ENCODE measurements at places on chromosomes 7 and 10. TPM values are rescaled to one million over a fixed set of nuclear protein-coding genes. Genes with fewer than 3 reads are reported as not detected.
A peak's percentile ranks its signal among the peaks of the same experiment; 100 is the strongest.

Gene CTAGE4
- total RNA-seq, result 0.07 TPM

GRCh38 chr10:4312051-4312835 is 513.8 kb upstream of the AKR1E2 start:
- DNase-seq, result no peak

DNA sequence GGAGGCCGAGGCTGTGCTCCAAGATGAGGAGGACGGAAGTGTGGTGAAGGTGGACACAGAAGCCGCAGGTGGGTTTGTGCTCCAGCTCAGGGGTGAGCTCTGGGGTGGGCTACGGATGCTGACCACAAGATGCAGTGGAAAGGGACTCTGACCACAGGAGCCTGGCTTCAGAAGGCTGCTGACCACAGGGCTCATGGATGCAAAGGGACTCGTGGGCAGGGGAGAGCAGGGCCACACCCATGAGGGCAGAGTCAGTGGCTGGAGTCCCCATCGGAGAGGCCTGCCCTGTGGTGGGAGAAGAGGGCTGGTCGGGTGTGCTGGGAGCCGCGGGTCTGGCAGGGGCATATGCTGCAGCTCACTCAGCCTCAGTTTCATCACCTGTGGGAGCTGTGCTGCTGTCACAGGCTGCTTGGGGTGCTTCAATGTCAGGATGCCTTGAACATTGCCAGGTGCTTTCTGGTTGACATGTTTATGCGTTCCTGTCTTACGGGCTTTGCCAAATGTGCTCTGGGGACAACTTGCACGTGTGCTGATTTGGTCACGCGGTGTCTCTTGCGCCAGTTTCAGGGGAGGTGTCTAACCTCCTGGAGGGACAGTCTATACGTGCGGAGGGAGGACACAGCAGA is 13.7 kb downstream of the SCART1 start:
- no peak for DNase-seq

Gene SNCG
- total RNA-seq, result 43.1 TPM

DNA sequence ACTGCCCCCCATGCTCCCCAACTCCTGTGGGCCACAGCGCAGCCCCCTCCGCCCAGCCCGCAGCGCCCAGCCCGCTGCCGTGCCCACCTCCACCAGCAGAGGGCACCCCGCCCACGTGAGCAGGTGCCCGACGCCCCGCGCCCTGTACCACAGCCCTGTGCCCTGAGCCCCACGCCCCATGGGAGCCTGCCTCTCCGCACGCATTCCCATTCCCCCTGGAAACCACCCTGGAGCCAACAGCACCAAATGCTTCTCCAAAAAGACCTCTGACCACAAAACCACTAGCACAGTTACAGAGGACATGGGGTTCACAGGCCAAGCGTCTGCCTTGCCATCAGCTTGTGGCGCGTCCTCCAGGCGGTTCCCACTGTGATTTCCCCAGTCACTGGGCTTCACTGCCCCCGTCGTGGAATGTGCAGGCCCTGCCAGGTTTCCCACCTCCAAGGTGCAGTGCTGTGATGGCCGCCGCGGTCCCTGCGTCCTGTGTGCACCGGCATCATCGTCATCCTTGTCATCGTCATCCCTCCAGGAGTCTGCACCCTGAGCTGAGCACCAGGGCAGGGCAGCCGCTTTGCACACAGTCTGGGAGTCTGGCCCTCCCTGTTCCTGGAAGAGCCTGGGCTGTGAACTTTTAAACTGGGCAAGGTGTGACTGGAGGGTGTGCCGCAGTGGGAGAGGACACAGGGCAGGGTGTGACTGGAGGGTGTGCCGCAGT is 61.7 kb downstream of the PWWP2B start:
- no peak for DNase-seq

- DNase-seq, result no peak
Observed at GRCh38 chr7:137977173-137977572, 24.7 kb downstream of the CREB3L2 start.

- no peak for DNase-seq
Observed at GRCh38 chr10:3652886-3653285, 132.1 kb downstream of the KLF6 start.

DNA sequence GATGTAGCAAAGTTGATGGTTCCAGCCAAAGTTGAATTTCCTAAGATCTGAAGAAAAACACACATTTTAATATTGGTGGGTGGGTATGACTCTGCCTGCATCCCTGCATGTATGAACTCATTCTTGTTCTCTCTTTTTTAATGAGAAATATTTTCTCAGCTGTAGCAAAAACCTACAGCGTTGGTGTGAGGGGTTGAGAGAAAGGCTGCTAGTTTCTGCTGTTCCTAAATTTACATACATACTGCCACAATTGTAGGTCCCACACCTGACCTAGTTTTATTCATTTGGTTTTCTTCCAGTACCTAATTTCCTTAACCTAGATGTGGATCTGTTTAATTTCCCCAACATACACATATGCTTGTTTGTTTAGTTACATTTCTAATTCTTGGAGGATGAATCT is 4.6 kb downstream of the AGFG2 start:
- DNase-seq, result no peak

DNA sequence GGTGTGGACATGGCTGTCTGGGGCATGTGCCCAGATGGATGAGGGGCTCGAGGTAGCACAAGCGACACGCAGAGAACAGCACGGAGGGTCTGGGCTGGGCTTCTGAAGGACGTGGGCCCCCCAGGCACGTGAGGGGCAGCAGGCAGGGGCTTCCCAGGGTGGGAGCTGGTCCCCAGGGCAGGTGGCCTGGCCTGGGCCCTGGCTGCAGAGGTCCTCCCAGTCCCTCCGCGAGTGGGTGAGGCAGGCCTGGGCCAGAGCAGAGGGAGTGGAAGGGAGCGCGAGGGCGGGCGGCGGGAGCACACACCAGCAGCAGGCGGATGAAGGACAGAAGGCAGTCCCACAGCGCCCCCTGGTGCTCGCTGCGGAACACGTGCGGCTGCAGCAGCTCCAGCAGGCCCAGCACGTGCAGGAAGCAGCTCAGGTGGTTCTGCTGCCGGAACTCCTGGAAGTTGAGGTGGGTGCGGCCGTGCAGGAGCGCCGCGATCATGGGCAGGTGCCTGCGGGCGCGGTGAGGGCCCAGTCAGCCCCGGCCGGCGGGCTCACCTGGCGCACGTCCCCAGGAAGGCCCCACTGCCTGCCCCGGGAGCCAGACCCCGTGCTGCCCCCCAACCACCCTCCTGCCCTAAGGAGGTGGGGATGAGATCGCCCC is 14.7 kb upstream of the MICALL2 start:
- peak; percentile 36 for DNase-seq

- no peak for DNase-seq
Observed at GRCh38 chr7:63043657-63044543, 954.7 kb upstream of the ZNF722 start.

DNA sequence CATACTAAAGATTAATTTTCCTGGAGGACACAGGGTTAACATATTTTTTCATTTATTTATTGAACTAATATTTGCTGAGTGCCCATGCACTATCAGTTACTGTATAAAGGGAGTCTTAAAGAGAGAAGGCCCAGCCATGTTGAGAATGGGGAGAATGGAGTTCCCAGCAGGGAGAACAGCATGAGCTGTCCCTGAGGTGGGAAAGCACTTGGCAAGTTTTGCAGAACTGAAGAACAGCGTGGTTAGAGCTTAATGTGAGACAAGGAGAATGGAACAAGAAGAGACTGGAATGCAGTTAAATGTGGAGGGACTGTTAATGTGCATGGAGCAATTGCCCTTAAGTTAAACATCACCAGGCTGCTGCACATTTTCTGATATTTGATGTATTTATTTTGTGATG is 435.4 kb downstream of the SUGCT start:
- no peak for DNase-seq

Gene NPC1L1
- total RNA-seq, result not detected

DNA sequence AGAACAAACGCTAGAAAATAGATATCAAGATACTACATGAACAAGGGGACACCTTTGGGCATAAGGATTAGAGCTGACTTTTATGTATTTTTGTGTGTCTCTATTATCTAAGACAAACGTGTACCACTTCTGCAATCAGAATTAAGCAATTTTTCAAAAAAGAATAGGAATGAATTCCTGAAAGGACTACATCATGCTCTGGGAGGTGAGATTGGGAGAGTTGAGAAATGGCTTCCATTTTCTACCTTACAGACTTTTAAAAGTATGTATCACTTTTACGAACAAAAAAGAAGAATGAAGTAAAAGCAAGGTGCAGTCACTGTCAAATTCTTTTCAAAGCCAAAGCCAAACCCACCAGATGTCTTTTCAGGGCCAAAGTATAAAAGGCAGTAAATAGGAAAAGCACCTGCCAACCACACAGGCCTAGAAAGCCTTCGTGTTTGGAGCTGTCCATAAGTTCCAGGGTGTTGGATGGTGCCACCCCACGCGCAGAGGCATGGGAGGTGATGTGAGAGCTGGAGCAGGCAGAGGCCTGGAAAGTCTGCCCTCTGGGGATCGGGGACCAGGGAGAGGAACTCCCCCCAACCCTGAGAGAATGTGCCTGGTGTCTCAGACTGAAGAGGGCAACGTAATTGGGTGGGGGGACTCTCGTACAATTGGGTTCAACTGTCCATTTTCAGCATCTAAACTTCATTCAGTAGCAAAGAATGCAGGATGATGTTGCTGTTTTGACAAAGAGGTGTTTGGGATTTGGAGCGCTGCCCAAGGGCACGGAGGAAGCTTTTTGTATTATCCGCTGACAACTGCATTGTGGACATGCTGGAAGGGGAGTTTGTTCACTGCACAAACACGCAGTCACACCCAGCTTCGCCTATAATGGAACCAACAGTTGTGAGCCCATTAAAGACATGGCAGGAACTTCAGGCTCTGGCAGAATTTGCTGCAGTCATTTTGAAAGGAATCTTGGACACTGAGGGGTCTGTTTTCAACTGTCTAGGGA is 17.6 kb upstream of the CTBP2 start:
- DNase-seq, result no peak

Gene SPDYE8
- total RNA-seq, result not detected

DNA sequence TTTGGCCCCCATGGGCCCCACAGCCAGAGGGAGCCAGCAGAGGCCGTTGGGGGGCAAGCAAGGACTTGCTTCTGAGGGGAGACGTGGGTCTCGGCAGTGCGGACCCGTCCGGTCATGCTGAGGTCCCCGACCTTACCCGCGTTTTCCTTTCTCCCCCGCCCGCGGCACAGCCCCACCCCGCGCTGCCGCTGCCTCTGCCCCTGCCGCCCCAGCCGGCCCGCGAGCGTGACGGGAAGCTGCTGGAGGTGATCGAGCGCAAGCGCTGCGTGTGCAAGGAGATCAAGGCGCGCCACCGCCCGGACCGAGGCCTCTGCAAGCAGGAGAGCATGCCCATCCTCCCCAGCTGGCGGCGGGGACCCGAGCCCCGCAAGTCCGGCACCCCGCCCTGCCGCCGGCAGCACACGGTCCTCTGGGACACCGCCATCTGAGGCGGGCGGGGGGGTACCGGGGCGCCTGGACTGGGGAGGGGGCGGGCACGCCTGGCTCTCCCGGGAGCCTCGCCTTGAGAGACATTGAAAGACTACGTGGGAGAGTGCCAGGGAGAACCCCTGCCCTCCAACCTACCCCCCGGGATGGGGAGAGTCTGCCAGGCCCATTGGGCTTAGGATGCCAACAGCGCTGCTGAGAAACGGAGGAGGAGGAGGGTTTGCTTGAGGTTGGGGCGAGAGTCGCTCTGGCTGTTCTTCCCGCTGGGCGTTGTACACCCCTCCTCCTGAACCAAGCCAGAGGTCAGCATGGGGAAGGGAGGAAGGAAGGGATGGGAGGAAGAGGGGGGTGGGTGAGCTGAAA is 9.9 kb downstream of the NYAP1 start:
- no peak for DNase-seq

Gene GIMAP4
- total RNA-seq, result 63.4 TPM

All from pulmonary artery endothelial cell (primary cell).